ENCODE measurements at places on chromosomes 12 and 14.
A peak's percentile ranks its signal among the peaks of the same experiment; 100 is the strongest.

DNA sequence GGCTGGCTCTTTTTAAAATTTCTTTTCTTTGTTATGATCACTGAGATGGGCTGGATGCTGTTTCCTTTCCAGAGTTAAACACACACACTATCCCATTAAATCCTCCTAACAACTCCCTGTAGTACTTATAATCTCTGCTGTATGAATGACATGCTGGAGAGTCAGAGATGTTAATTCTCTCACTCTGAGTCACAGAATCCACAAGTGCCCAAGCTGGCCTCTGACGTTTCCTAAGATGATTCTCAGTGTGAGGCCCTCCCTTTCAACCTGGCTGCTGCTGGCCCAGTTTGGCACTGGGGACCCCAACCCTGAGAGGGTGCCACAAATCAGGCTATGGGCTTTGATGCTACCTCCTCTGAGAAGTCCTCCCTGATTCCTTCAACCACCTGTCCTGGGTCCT lies 5.4 kb downstream of the NOS1 start:
- DNase-seq: no peak

DNA sequence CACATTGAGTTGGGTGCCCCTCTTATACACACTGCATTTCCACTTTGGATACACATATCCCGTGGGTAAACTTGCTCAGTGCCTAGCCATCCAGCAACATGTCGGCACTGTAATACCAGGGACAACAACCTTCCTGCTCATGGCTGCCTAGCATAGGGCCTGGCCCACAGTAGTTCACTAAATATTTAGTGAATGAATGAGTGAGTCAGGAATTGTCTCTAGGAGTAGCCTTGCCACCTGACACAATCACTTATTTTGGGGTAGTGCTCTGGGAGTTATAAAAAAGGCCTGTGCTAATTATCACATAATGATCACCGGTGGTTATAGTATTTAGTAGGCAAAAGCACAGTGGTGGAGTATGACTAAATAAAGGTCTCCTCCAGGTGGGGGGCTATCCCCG lies 8.5 kb upstream of the NUMB start:
- no peak for DNase-seq

- DNase-seq: no peak
Measured at GRCh38 chr12:95859947-95860850, 1.4 kb downstream of the SNRPF start.

DNA sequence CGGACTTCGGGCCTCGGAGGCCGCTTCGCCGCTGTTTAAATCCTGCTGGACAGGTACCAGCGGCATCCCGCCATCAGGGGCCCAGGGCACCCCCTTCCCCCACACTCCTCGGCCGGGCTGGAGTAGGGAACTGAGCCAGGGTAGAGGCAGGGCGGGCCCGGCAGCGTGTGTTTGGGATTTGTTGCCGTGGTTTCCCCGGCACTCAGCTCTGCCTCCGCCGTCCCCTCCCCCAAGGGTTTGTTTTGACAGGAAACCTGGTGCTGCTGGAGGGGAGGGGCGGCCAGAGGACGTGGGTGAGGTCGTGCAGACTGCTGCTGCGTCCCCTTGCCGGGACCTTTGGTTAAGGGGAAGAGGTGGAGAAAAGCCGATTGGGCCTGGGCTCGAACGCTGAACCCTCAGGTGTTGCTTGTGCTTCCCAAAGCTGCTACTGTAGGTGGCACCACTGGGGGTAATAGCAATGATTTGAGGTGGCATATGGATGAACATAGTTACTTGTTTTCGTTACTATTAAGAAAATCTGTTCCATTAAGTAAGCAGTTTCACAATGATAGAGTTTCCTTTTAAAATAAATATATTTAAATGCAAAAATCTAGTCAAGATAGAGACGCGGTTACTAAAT lies 778 bp downstream of the TCP11L2 start:
- peak; percentile 30 for DNase-seq

GRCh38 chr14:34059925-34060650 lies 109.2 kb upstream of the EGLN3 start:
- DNase-seq: peak; percentile 23
